NCI-H1105 treated with DMSO at 0.1 percent for 48 hours (cell line): ENCODE measurements at places on chromosomes 7 and 10.
A peak's percentile ranks its signal among the peaks of the same experiment; 100 is the strongest.

- no peak for DNase-seq
These were observed 10.4 kb downstream of the ELN start for GRCh38 chr7:74038194-74038961.

DNA sequence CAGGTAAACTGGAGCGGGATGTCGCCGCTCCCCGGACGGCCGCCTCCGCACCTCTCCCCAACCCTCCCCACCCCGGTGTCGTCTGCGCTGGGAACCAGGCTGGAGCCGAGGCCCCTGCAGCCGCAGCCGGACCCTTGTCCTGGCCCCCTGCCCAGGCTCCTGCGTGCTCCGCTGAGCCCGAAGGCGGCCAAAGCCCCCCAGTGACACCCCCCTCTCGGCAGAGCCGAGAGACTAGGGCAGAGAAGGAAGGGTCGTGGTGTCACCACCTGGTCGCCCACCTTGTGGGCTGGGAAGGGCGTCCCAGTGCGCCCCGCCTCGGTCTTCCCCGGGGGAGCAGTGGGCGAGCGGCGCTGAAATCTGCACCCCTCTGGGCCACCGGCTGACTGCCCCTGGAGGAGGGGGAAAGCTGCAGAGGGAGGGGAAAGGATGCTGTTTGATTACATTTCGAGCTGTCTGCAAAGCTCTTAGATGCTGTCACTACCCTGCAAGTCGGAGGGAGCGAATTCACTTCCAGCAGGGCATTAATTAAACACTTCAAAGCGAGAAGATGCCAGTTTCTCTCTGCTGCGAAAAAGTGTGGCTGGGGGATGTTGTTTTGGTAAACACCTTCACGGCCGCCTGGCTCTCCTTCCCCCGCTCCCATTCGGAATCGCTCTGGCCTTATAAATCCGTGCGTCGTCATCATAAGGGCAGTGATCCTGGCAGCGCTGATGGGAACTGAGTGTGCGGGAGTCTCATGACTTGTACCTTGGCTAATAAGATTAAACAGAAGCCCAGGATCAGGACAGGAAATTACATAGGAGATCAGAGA, 622 bp downstream of the DYNC1I1 start:
- DNase-seq: peak; percentile 59

GRCh38 chr10:101848894-101849351, 5.3 kb upstream of the KCNIP2 start:
- no peak for DNase-seq

DNA sequence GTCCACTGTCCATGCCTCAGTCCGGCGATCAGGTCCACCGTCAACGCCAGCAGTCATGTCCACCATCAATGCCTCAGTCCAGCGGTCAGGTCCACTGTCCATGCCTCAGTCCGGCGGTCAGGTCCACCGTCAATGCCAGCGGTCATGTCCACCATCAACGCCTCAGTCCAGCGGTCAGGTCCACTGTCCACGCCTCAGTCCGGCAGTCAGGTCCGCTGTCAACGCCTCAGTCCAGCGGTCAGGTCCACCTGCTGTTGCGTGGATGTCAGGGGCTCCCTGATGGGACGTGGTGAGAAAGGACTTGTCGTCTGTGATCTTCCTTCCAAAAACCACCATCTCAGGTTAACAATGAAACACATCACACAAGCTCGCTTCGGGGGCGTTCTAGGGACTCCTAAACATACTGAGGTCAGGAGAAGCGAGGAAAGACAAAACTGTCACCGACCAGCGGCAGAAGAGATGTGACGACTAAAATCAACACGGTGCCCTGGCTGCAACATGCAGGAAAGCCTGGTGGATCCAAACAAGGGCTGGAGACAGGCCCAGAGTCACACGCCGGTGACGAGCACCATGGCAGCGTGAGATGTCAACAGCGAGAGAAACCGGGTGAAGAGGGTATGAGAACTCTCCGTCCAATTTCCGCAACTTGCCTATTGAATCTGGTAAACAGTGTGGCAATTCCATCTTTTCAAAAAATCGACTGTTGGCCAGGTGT, 264.2 kb downstream of the MAD1L1 start:
- no peak for DNase-seq

DNA sequence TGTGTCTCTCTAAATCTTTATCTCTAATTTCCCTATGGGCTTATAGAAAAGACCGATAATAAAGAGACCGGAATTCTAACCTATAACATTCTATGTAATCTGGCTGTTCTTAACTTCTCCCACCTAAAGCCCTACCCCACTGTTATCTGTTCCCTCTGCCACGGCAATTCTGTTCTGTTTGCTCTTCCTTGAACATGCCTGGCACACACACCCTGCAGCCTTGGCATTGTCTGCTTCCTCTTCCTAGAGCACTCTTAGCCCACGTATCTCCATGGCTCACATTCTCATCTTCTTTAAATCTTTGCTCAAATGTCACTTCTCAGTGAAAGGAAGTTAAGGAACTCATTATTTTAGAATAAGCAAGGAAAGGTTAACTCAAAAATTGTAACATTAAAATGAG, 309.2 kb downstream of the GPR158 start:
- no peak for DNase-seq

- DNase-seq: peak; percentile 99
These were observed 41.1 kb upstream of the PRKAR1B start for GRCh38 chr7:767941-768731.

GRCh38 chr7:124130-124949, 68.0 kb upstream of the FAM20C start:
- DNase-seq: no peak

GRCh38 chr10:59283456-59284091, 78.8 kb downstream of the FAM13C start:
- DNase-seq: no peak

GRCh38 chr10:112847778-112848177, 102.3 kb upstream of the TCF7L2 start:
- DNase-seq: no peak

DNA sequence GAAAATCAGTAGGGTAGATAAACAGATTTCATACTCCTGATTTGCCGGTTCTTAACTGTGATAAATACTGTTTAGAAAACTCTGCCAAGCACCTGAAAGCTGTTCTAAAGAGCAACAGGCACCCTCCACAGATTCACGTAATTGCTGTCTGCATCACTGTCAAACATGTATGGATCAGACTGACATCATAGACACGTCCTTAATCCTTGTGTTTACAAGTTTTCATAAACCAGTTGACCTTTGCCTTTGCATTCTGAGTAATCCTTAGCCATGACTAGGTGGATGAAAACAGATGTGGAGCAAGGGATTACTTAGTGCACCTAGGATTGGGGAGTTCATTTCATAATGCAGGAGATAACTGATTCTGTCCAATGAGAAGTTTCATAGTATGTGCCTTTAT, 41.6 kb downstream of the SLC39A12 start:
- no peak for DNase-seq

DNA sequence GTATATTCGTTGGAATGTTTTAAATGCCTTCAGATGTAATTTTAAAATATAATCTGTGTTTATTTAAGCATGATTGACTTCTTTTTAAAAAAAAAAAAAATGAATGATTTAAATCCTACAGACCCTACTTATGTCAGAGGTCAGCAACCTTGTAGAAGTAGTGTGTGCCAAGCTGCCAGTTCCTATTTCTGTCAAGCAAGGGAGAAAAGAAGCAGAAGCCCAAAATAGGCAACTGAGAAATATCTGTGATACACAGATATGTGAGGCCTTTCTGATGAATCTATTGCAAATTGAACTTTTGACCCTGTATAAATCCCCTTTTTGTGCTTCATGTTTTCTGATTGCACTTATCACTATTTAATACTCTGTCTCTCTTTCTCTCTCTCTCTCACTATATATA, 199.5 kb downstream of the LRRN3 start:
- no peak for DNase-seq

DNA sequence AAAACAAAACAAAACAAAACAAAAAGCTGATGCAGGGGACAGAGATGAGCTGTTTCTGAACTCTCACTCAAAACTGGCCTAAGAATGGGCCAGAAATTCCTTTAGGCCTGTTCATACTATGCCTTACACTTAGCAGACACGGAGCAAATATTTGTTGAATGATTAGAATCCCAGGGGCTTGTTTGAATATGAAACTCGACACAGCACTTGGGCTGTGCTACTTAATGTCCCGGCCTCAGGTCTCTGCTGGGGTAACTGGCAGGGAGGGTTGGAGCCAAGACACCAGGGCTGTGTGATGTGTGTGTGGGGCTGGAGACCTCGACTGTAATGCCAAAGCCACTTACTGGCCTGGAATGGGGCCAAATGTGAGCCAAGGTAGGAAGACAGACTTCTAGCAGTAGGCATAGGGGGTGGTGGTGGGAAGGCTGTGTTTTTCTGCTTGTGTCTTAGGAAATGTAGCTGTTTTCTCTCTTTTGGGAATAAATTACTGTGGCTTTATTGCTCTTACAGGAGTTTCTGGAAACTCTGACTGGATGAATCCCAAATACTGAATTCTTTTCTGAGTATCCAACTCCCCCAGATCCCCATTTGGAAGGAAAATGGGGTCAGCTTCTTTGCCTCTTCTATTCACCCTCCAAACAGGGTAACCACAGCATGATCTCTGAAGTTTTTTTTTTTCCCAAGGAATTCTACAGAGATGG, 66.7 kb downstream of the EMX2 start:
- DNase-seq: peak; percentile 51

GRCh38 chr7:34752929-34753328, 94.9 kb downstream of the NPSR1 start:
- DNase-seq: no peak

DNA sequence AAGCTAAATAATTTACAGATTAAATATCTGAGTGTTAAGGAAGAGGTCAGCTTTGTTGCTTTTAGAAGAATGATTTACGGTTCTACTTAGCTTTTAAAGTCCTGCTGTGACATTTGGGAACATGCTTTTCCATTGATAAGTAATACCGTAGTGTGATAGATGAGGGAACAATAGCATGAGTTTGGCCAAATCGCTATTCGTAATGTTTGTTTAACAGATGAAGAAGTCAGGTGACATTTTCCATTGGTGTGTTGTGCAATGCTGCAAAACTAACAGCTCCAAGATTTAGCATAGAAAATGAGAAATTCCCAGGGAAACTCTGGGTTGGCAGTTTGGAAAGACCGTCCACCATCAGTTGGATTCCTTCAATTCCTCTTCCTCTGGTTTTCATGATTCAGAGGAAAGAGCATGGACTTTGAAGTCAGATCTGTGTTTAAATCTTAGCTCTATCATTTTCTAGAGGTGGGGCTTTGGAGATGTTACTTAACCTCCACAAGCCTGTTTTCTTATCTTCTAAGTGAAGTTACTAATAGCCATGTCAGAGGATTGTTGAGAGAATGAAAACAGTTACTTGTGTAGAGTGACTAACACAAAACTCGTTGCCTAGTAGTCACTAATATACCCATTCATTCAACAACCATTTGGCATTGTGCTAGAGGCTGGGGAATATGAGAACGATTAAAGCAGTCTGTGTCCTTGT, 140.4 kb upstream of the BMPER start:
- no peak for DNase-seq

GRCh38 chr10:31000071-31000782, 31.4 kb downstream of the ZNF438 start:
- no peak for DNase-seq

DNA sequence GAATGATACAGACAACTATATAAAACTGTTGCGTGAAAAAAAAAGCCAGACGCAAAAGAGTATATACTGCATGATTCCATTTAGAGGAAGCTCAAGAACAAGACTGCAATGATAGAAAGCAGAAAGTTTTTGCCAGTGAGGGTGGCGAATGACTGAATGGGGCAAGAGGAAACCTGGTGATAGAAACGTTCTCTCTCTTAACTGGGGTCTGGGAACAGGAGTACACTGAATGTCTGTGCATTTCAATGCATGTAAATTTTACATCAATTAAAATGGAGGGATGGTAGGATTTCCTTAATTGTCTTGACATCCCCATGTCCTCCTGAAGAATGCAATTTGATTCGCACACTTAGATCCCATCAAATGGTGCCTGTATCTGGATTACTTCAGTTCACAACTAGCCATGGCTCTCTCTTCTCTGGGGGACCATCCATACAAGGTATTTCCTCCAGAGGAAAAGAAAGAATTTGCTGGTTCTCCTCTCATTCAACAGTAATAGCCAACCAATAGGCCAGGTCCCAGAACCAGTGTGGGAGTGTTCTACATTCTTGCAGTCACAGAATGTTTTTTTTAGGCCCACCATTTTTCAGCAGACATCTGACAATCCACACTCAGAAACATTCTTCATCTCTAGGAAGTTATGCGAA, 221.0 kb upstream of the KLF14 start:
- no peak for DNase-seq

DNA sequence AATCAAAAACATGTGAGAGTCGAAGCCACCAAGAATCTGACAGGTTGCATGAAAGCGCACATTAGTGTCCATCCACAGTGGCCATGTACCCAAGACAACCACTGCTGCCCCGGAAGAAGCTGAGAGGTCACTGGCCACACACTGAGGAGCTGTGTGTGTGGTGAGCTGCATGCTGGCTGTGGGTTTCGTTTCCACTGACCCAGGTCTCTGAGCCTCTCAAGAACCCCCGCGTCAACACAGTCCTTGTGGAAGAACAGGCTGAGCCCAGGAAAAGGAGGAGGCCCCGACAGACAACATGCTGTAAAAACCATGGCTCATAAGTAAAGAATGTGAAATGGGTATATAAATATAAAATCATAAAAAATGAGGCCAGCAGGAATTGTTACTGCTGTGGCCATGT, 8.2 kb downstream of the VIPR2 start:
- no peak for DNase-seq

- DNase-seq: no peak
These were observed 257.7 kb downstream of the SNX13 start for GRCh38 chr7:17682586-17682985.

- no peak for DNase-seq
These were observed 68.2 kb upstream of the DDC start for GRCh38 chr7:50633414-50633710.

DNA sequence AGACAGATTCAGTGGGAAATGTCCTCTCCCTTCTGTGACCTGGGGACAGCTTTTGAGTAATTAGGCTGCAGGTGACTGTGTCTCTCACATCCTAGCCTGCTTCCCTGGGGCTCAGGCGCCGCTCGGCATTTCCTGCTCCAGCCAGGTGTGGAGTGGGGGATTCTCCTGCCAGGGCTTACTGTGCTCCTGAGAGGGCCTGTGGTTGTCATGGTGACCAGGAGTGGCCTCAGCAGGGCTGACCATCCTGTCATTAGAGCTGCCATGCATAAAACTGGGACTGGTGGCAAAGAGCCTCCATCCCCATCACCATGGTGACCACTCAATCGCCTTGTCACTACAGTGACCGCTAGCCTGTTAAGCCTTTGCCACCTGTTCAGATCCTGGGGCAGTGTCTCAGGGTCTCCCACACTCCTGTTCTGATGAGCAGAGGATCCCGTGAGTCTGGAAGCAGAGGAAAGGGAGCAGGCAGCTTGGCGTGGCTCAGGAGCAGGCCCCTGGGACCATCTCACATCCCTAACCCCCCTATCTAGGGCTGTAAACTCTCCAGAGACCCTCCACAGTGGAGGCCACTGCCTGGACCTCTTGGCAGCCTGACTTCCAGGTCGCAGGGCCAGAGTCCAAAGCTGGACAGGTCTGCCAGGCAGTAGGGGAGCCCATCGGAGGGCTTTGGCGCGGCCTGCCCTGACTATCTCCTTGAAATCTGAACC, at the start of gene GCK:
Gene GCK, minus strand, starts transcription at position 154 of the 707 bp plus-strand sequence. CDS start 486 bp downstream, outside the sequence.
- peak; percentile 5 for DNase-seq

GRCh38 chr7:332646-333392, 42.8 kb downstream of the FOXL3 start:
- peak; percentile 53 for DNase-seq

GRCh38 chr7:84792231-84792893, 394.5 kb downstream of the SEMA3D start:
- DNase-seq: no peak
